ENCODE measurements at places on chromosomes 3 and 15. TPM values are rescaled to one million over a fixed set of nuclear protein-coding genes. Genes with fewer than 3 reads are reported as not detected.

Gene SLC15A2
- total RNA-seq, result 0.29 TPM

Gene ASB14
- not detected for total RNA-seq

Gene ANKRD63
- total RNA-seq, result not detected

Gene TSPAN3
- total RNA-seq, result 235 TPM

Gene GASK1A
- total RNA-seq, result 0.88 TPM

Gene ADIPOQ
- total RNA-seq, result under 0.01 TPM

Gene PPP1R14D
- total RNA-seq, result not detected

Gene MCTP2
- 16.3 TPM for total RNA-seq

Gene PAQR9
- total RNA-seq, result not detected

Gene KNL1
- 3.5 TPM for total RNA-seq

Gene CLCN2
- total RNA-seq, result 4.3 TPM

Gene CSTA
- total RNA-seq, result 18.1 TPM

Gene LTK
- not detected for total RNA-seq

Gene AEN
- total RNA-seq, result 46.3 TPM

Gene SCAANT1
- total RNA-seq, result not detected

Gene MAP1A
- total RNA-seq, result 121 TPM

Gene ZKSCAN7
- 9.8 TPM for total RNA-seq

Gene CAPN3
- total RNA-seq, result 1.1 TPM

Gene GOLGA8G
- not detected for total RNA-seq

Gene EAF2
- total RNA-seq, result 1.4 TPM

Gene NOX5
- total RNA-seq, result 0.36 TPM

Gene MIX23
- total RNA-seq, result 17.0 TPM

Gene FANCD2OS
- not detected for total RNA-seq

Gene PLCH1
- 0.36 TPM for total RNA-seq

Gene C3orf22
- not detected for total RNA-seq

Gene ITIH1
- total RNA-seq, result not detected

Gene GREM1
- 457 TPM for total RNA-seq

Gene GABRR3
- total RNA-seq, result not detected

Gene GNAT1
- total RNA-seq, result not detected

Gene PRKCI
- 54.8 TPM for total RNA-seq

Gene XCR1
- not detected for total RNA-seq

Gene SERPINI2
- not detected for total RNA-seq

Measured in osteoblast (primary cell).